ENCODE measurements at places on chromosomes 12 and 14.

- no peak for DNase-seq
Observed at GRCh38 chr12:119145367-119145766, 33.4 kb upstream of the HSPB8 start.

DNA sequence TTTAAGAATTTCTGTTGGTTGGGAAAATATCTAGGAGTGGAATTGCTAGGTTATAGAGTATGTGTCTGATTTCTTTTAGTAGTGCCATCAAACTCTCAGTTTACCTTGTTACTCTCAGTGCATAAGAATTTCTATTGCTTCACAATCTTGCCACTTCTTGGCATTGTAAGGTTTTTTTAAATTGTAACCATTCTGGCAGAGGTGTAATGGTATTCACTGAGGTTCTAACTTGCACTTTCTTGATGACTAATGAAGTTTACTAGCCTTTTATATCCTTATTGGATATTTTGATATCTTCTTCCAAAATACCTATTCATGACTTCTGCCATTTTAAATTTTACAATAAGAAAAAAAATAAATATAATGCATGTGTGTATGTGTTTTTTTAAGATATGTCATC lies 478.0 kb downstream of the NAV3 start:
- DNase-seq, result no peak

- DNase-seq, result peak; percentile 63
Observed at GRCh38 chr14:55129428-55130195, 560 bp downstream of the LGALS3 start.

GRCh38 chr12:124420996-124421674 lies 126.2 kb downstream of the RFLNA start:
- DNase-seq, result no peak

DNA sequence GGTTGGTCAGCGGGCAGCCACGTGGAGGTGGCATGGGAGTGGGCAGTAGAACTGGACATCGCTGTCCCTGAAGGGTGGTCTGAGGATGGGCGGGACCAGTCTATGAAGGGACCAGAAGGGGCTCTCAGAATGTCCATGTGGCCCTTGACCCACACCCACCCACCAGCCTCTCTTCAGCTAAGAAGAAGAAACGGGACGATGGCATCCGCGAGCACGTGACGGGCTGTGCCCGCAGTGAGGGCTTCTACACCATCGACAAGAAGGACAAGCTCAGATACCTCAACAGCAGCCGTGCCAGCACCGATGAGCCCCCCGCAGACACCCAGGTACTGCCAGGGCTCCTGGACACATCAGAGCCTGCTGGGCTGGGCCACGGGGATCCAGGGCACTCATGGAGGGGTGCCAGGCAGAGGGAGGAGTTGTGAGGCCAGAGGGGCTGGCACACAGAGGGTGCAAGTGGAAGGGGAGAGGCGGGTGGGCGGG lies 21.3 kb downstream of the SETD1B start:
- no peak for DNase-seq

All from activated T-cell treated with anti-CD3 and anti-CD28 coated beads, Interleukin-2, amount 50 U/mL, for 72 hours (primary cell).